ENCODE measurements at places on chromosomes 2 and 18. TPM values are rescaled to one million over a fixed set of nuclear protein-coding genes. Genes with fewer than 3 reads are reported as not detected.

The PLB1 gene
- total RNA-seq, result 0.43 TPM

DNA sequence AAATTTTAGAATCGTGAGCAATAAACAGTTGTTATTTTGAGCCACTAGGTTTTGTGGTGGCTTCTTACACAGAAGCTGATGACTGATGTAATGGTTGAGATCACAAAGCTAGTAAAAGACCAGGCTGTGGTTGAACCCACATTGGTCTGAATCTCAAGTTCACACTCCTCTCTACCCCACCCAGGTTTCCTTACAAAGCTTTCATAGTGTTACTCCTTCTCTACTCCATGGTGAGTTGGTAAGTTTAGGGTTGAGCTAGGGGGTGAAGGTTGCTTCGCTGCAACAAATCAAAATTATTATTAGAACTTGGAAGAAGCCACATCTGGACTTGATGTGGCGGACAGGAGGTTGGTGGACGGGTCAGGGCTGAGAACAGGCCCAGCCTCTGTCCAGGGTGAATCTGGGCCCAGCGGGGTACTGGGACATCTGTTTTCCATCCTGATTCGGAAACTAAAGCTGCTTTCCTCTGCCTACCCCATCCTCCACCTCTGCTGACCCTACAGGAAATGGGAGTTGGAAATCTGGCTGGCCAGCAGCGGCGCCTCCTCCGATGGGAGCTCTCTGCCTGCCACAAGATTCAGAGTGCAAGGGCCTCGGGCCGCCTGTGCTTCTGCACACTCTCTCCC is 86.3 kb downstream of the ZFP36L2 start:
- no peak for DNase-seq

- DNase-seq, result no peak
These were observed 2.1 kb downstream of the DPYSL5 start for GRCh38 chr2:26850000-26850431.

The MEP1B gene
- not detected for total RNA-seq

DNA sequence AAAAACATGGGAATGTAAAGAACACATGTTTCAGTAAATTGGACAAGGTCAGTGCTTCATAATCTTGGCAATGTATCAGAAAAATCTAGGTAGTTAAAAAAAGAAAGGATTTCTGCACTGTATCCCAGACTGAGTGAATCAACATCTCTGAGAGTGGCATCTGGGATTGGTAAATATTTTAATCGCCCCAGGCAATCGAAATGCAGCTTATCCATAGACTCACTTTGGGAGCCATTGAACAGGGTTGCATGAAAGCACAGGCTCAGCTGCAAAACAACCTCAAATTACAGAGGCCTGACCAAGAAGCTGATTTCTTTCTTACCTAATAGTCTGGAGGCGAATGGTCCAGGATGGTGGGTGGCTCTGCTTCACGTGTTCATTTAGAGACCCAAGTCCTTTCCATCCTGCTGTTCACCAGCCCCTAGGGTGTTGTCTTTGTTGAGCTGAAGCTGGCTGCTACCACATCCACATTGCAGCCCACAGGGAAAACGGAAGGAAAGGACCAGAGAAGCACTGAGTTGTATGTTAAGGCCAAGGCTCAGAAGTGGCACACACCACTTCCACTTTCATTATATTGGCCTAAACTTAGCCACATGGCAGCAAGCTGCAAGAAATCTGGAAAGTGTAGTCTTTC is 59.0 kb downstream of the MOGAT1 start:
- no peak for DNase-seq

DNA sequence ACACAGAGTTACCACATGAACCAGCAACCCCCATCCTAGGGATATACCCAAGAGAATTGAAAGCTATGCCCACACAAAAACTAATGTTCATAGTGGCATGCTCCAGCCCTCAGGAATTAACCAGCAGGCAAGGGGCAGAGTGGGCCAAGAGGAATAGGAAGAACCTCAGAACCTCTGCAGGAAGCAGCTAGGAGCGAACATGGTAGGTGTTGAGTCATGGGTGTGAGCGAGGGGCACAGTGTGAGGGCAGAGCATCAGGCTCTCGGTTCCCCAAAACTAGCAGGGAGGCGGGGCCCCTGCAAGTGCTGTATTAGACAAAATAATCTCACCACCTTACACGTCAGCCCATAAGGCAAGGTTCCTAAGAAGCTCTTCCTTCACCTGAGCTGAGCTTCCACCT is 5.6 kb upstream of the RUFY4 start:
- DNase-seq, result no peak

The PARD6G gene
- 0.47 TPM for total RNA-seq

The TRABD2A gene
- 85.5 TPM for total RNA-seq
